ENCODE measurements at places on chromosomes 3 and 15.
A peak's percentile ranks its signal among the peaks of the same experiment; 100 is the strongest.

- peak; percentile 94 for DNase-seq
These were observed 60.0 kb downstream of the PIK3CB start for GRCh38 chr3:138774529-138775253.

DNA sequence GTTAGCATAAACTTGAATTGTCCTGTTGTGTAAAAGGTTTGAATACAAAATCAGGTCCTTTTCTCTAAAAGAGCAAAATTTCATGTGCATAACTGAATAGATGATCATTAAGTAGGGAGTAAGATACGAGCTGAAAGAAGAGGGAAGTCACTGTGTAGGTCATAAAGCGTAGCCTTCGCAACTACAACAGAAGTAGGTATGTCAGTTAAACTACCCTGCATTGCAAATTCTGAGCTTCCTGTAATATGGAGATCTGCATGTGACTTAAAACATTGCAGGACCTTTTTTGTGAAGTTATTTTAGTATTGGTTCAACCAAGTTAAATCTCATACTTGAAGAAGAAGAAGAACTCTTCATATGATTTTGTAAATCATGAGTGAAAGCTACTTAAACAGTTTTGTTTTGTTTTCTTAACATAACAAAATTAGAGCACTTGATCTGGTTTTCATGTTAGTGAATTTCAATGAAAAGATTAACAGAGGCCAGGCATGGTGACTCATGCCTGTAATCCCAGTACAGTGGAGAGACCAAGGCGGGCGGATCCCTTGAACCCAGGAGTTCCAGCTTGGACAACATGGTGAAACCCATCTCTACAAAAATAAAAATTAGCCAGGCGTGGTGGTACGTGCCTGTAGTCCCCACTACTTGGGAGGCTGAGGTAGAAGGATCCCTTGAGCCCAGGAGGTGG, 26.4 kb downstream of the ARMC8 start:
- DNase-seq, result no peak

DNA sequence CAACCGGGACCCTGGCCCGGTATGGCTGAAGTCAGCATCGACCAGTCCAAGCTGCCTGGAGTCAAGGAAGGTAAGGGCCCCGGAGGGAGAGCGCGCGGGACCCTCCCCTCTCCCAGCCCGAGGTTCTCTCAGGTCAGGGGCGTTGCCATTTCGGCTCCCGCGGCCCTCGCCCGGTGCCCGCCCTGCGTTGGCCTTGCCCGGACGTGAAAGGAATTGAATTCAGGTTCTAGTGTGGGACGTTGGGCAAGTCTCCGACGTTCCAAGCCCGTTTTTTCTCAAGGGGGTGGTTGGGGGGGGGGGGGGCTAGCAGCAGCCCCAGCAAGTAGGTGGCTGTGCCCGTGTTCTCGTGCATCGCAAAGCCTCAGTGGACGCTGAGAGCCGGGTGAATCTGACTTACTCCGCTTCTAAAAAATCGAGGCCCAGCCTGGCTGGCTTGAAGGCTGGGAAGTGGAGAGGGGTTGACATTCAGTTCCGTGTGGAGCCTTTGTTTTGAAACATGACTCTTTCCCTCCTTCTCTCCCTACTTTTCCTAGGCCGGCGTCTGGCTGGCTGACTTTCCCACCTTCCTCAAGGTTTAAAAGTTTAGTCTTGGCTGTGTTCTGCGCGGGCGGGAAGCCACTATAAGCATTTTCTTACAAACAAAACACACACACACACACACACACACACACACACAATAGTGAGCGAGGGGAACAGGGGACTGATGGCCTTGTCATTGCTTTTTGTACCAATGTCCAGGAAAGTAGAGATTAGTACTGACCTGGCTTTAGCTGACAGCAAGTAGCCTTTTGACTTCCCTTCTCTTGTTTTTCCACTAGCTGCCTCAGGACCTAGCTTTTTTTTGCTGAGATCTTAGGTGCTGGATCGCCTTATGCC, at the start of gene UTS2B:
UTS2B (minus strand) TSS at position 873 of the 876 bp plus-strand sequence. CDS start 48,337 bp downstream, outside the sequence.
- DNase-seq, result peak; percentile 42

DNA sequence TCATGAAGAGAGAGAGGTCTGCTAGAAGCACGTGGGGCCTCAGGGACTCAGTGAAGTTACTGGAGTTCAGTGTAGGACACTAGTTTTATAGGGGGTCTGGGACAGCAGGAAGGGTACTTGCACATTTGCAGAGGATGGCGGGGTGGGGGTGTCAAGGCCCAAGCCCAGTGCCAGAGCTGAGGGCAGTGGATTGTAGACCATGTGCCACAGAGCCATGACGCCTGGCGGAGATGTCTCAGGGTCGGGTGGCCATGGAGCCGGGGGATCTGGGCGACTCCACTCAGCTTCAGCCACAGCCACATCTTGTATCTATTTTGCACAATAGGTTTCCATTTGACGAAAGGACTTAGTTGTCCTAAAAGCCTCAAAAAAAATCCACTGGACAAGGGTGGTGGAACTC, 50.4 kb upstream of the RGMA start:
- no peak for DNase-seq

DNA sequence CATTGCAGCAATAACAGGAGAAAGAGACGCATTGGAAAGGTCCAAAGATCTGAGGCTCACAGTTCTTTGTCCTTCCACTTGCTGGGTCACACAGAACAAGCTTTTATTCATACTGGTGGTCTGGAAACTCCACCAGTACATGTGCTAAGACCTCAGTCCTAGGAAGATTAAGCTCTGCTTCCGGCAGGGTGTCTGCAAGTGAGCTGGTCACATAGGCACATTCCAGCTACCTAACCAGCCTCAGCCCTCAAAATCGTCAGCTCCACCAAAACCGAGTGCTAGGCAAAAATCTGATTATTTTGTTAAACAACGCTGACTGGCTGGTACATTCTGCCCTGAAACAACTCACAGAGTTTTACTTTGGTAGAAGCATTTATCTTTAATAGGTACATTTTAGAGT, 2.2 kb downstream of the ZBED2 start:
- DNase-seq, result no peak

DNA sequence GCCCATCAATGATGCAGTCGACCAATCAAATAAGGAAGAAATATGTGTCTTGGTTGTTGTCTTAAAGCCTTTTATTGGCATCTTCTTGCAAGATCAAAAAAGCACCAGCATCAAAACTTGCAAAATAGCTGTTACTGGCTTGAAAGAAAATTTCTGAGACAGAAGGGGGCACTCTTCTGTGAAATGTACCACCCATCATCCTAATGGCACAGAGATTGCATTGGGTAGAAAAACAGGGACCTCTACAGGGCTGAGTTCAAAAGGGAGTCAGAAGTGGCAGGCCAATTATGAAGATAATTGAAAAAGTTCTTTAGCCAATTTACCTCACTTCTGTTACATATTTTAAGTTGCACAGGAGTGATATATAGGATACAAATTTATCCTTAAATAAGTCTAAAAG, 122.3 kb upstream of the GPR149 start:
- DNase-seq, result peak; percentile 24

DNA sequence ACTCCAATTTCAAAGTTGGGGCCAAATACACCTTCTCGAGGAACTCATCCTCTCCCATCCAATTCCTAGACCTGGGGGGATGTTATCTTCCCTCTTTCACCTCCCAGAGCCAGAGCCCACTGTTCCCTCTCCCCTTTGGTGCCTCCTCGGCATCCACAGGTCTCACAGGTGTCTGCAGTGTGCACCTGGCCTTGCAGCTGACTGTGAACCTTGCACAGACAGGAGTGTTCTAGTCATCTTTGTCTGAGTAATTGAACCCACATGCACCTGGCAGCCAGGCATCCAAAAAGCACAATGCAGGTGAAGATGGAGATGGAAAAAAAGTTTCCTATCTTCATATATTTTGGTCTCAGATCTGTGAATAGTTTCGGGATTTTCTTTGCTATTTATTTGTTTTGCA, 30.8 kb downstream of the PCOLCE2 start:
- no peak for DNase-seq

DNA sequence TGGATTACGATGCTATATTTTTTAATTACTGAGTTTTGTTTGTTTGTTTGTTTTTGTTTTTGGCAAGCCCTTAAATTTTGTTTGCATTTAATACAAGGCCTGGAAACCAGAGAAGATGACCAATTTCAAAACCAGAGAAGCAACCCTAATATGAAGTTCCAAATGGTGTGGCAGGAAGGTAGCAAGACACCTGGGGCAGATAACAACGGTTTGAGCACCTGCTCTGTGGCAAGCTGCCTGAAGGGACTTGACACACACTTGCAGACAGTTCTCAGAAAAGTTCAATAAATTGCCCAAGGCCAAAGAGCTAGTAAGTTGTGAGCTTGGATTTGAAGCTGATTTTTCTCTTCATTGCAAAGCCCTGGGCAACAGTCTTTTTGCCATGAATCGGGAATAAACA, 151.2 kb upstream of the UBE2E1 start:
- DNase-seq, result no peak

- peak; percentile 57 for DNase-seq
These were observed 15.9 kb downstream of the IVD start for GRCh38 chr15:40421246-40422157.

GRCh38 chr3:177196008-177196455, 1.2 kb downstream of the TBL1XR1 start:
- DNase-seq, result peak; percentile 27

- no peak for DNase-seq
These were observed 167.2 kb upstream of the KCNMB2 start for GRCh38 chr3:178369006-178369405.

DNA sequence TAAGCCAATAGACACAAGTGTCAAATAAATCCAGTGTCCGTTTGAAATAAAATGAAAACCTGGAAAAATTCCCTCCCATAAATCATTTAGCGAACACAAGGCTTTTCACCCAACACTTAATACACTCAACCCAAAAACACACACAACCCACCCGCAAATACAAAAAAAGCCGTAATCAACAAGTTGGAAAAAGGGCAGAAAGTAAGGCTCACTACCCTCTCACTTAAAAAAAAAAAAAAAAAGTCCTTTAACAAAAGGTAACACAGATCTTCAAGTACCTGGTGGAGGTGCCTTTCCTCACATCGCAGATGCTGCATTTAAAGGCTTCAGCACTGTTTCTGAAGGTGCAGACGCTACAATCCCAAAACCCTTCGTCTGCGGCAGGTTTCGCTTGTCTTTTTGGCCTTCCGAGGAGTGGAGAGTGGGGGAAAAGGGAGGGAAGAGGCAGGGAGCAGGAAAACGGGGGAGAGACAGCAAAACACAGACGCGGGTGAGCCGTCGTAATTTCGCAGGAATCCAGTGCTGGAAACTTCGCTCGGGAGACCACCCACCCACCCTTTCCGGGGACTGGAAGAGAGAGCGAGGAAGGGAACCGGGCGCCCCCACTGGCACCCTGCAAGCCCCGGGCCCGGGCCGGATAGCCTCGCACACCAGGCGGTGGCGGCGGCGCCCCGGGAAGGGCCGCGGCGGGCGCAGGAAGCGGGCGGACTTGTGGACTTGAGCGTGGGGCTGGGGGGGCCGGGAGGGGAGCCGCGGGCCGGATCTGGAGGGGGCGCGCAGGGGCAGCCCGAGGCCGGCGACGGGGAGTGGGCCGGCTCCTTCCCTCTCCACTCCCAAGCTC, 401.8 kb downstream of the SHQ1 start:
- peak; percentile 29 for DNase-seq

GRCh38 chr15:31477851-31478701, 151.4 kb downstream of the KLF13 start:
- DNase-seq, result no peak

GRCh38 chr15:51203797-51204196, 109.1 kb upstream of the TNFAIP8L3 start:
- no peak for DNase-seq

- no peak for DNase-seq
These were observed 38.0 kb downstream of the ANP32A start for GRCh38 chr15:68782589-68783161.

GRCh38 chr3:106182950-106183511, 314.2 kb upstream of the CBLB start:
- no peak for DNase-seq

GRCh38 chr3:137944593-137944992, 65.4 kb upstream of the CLDN18 start:
- no peak for DNase-seq
